ENCODE measurements at places on chromosomes 12 and 14.

- no peak for DNase-seq
Observed at GRCh38 chr14:35229084-35229791, 62.9 kb upstream of the PSMA6 start.

- no peak for DNase-seq
Observed at GRCh38 chr14:67668559-67668958, 5.9 kb downstream of the VTI1B start.

- no peak for DNase-seq
Observed at GRCh38 chr12:106434526-106434925, 77.0 kb downstream of the POLR3B start.

GRCh38 chr12:101040936-101041335 lies 169.1 kb downstream of the SLC5A8 start:
- DNase-seq = no peak

- DNase-seq = no peak
Observed at GRCh38 chr14:100332797-100333196, 9.7 kb downstream of the SLC25A47 start.

DNA sequence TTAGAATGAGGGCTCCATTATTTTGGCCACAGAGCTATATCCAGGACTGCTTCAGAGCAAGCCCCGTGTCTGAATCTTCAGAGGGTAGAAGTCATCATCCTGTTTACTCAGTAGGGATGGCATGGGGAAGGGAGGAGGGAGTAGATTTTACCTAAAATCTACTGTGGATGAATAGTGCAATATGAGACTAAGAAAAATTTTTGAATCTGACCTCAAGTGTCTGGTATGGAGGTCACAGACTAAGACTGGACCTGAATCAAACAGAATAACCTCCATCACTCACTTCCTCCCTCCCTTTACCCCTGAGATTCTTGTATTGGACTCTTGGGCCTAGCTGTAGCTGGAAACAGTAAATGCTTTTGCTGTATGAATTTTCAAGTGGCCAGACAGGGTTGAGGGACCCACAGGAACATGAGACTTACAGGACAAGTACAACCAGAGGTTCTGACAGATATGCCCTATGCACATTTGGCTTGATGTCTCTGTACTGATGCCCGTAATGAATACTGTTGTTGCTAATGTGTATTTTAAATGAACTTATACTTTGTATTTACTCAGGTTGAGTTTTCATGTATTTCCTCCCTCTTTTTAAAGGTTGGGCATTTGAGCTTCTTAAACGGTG lies 78.5 kb downstream of the CCDC91 start:
- no peak for DNase-seq

DNA sequence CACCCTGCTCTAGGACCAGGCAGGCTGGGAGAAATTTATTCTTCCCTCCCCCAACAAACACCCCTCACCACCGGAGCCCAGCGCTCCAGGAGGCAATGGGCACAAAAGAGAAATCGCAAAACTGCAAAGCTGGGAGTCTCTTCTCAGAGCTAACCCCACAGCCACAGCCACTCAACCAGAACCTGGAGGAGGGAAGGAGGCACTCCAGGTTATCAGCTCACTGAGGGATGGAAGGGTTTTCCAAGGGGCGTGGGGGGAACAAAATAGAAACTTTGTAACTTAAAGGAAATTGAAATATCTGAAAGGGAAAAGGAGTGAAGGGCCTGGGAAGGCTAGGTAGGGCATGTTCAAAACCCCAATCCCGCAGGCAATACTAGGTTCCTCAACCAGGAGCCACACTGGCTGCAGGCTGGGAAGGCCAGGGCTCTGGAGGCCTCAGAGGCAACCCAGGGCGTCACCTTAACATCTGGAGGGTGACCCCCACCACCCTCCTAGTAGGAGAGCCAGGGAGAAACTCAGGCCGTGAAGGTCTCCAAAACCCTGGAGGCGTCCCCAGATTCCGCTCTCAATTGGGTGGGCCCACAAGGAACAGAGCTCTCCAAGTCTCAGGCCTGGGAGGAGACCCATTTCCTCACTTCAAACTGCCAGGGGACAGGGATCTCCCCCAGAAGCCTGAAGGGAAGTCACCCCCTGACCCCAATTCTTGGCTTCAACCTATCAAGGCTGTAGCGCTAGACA lies 3.2 kb downstream of the KDM2B start:
- no peak for DNase-seq

- peak; percentile 42 for DNase-seq
Observed at GRCh38 chr12:47636908-47637780, 68.7 kb downstream of the RPAP3 start.

GRCh38 chr12:48389409-48389808 lies 38.7 kb upstream of the ZNF641 start:
- DNase-seq = no peak

GRCh38 chr12:75656648-75657047 lies 145.2 kb upstream of the KRR1 start:
- no peak for DNase-seq

DNA sequence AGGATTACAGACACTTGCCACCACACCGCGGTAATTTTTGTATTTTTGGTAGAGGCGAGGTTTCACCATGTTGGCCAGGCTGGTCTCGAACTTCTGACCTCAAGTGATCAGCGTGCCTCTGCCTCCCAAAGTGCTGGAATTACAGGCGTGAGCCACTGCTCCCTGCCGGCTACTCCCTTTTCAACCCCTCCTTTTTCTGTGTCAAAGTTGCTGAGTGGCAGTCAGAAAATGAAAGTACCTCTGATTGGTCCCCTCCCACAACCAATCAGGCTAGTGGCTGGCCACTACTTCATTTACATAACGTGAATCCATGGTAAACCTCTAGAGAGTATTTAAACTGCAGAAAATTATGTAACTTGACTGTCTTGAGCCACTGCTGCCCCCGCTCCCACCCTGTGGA lies 5.9 kb downstream of the RESF1 start:
- no peak for DNase-seq

DNA sequence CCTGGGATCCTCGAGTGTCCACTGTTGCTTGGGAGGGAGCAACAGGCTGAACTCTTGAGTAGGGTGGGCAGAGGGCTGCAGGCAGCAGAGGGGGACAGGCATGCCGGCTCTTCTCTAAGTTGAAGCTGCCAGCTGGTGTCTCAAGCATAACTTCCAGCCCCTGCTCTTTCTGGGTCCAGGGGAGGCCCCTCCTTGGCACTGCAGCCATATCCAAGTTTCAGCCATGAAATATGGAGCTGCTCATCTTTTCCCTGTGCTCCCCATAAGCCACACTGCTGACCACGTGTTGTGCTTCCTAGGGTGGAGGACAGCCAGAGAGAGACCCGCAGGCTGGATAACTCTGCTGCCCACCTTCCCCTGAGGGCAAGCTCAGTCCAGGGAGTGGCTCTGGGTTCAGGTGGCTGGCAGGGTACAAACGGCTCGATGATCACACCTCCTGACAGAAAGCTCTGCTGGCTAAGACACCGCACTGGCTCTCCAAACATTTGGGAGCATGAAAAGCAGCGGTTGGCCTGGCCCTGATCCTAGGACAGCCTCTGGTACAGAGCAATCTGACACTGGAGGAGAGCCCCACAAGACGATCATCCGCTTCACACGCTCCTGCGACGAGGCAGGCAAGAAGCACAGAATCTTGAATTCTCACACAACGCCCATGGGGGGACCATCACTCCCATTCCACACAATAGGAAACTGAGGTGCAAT lies 79.6 kb downstream of the PITPNM2 start:
- no peak for DNase-seq

- peak; percentile 53 for DNase-seq
Observed at GRCh38 chr12:75913502-75914351, 117.8 kb downstream of the PHLDA1 start.

DNA sequence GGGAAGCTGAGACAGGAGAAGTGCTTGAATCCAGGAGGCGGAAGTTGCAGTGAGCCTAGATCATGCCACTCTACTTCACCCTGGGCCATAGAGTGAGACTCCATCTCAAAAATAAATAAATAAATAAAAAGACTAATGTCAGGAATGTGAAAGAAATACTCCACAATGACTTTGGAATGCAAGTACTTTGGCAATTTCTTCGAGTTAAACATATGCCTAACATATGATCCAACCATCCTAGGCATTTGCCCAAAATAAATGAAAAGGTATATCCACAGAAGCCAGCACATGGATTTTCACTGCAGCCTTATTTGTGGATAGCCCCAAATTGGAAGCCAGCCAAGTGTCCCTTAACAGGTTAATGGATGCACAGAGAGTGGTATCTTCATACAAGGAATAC lies 357.9 kb upstream of the TMEM132C start:
- no peak for DNase-seq

GRCh38 chr12:29695026-29695425 lies 88.7 kb downstream of the TMTC1 start:
- DNase-seq = no peak

DNA sequence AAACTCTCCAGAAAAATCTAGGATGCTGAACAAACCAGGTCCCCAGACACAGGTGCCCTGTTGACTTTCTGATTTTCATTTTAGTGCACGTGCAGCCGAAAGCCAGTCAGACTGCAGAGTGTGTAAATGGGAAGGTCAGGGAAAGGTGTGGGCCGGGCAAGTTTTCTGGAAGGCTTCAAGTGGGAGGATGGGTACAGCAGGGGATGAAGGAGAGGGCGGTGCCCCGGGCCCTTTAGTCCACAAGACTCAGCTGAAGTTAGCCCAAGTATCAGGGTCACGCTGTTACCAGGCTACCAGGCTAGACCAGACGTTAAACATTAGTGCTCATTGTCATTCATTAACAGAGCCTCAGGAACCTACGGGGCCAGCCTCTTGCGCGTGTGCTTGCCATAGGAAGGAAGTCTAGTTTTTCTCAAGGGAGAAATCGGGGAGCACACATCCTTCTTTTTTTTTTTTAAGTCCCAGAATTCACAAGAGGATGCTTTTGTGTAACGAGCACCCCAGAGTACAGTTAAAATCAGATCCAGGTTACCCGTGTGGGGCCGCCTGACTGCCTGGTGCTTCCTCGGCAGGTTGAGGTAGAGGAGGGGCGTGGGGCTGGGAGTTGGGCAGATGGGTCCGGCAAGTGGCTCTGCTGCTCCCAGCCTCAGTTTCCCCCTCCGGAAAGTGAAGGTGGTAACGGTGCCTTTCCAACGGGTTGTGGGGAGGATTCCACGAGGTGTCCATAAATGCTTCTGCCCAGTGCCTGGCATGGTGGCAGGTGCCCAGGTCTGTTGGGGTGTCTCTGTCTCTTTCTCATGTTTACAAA lies 19.1 kb downstream of the BCL7A start:
- DNase-seq = no peak

DNA sequence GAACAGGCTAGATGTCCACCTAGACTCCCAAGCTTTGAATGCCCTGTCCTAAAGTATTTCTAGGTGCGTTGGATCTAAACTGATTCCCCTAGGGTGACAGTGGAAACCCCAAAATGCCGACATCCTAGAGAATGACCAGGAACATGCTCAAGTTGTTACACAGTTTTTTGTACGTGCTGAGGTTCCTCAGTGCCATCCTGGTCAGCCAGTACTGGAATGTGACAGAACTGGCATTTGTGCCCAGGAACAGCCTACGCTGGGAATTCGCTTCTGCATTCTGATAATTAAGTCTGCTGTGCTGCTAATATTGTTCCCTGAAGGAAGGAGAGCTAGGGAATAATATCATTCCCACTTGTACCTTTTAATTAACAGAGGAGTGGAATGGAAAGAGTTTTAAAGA lies 40.3 kb downstream of the BORCS5 start:
- no peak for DNase-seq

DNA sequence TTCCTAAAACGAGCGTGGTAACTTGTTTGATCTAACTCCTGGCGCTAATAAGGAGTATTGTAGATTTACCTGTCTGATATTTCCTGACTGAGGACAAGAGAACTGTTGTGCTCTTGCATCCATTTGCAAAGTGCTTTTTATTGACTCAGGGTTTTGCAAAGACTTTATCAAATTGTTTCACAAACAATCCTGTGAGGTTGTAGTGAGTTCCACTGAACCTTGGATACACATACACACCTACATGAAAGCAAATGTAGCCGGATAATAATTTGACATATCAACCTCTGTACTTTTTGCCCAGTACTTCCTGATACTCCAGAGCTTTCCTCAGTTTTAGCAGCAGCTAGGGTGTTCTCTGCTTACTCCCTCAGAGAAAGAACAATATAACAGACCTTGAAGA lies 6.7 kb upstream of the PTGER2 start:
- no peak for DNase-seq

DNA sequence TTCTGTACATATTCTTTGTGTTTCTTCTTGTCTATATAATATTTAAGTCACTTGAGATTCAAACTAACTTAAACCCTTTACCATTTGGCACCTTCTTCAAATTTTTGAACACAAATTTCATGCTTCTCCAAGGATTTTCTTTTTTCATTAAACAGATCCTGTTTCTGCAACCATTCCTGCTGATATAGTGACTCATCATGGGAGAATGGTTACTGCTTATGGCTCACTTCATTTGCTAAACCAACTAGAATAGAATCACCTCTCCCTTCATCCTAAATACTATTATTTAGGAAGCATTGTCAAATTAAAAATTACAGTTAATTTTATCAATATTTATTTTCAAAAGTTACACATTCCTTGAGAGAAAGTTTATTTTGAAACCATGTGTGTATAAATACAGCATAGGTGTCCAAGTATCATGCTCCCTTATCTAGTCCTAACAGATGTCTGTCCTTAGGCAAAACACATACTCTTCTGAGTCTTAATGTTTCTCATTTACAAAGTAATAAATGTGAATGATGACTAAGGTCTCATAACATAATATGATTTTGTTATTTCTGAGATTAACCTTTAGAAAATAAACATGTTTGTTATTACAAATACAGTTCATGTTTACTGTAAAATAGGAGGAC lies 40.7 kb downstream of the PLCZ1 start:
- DNase-seq = no peak

GRCh38 chr14:56081139-56081538 lies 37.1 kb upstream of the PELI2 start:
- DNase-seq = no peak

DNA sequence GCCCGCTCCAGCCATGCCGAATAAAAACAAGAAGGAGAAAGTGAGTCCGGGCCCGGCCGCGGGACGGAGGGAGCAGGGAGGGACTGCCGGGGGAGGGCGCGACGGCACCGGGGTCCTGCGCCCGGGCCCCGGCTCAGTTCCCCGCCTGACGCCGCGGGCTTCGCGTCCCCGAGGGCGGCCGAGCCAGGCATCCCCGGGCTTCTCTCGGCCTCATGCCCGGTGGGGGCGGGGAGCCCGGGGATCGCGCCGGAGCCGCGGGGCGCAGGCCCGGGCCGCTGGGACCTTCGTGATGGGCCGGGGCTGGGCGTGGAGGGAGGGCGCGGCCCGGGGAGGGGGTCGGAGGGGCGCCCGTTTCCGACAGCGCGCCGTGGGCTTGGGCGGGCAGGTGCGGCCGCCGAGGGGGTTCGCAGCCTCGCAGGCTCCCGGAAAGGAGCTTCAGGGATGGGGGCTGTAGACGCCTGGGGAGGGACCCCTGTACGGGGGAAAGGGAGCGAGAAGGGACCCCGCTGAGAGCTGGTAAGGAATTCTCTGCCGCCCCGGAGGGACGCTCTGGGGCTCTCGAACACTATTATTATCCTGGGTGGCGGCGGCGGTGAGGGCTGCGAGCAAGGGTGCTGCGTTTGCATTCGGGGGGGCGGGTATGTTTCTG lies 496 bp downstream of the PPP2R5C start:
- peak; percentile 27 for DNase-seq

- DNase-seq = no peak
Observed at GRCh38 chr12:64218597-64218996, 3.5 kb downstream of the KICS2 start.
